SHP77 treated with DMSO at 0.1 percent for 48 hours (cell line): ENCODE measurements at places on chromosomes 2 and 18.
A peak's percentile ranks its signal among the peaks of the same experiment; 100 is the strongest.

GRCh38 chr18:5966514-5966913 is 71.2 kb upstream of the TMEM200C start:
- no peak for DNase-seq

DNA sequence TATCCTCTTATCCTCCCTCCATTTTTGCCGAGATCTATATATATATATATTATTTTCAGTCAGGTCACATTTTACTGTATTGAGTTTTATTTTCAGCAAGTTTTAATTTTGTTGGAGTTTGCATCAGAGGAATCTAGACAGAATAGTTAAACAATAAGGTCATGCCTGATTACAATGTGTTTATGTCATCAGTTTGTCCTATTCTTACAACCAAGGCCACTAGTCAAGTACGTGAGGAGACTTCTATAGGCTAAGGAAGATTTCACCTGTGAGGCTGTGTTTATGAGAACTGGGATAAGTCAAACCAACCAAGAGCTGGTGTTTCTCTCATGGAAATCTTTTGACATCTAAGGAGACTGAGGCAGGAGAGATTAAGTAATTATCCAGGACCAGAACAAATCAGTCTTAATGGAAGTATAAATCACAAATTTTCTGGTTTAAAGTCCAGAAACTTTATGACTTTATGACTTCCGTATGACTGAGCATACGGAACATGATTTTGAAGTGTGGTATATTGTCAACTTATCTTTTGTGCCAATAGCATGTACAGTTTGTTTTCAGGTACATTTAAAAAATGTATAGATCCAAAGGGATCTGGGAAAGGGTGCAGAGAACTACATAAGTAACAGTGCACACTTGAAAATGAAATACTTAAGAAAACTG is 100.0 kb upstream of the DTNA start:
- no peak for DNase-seq

DNA sequence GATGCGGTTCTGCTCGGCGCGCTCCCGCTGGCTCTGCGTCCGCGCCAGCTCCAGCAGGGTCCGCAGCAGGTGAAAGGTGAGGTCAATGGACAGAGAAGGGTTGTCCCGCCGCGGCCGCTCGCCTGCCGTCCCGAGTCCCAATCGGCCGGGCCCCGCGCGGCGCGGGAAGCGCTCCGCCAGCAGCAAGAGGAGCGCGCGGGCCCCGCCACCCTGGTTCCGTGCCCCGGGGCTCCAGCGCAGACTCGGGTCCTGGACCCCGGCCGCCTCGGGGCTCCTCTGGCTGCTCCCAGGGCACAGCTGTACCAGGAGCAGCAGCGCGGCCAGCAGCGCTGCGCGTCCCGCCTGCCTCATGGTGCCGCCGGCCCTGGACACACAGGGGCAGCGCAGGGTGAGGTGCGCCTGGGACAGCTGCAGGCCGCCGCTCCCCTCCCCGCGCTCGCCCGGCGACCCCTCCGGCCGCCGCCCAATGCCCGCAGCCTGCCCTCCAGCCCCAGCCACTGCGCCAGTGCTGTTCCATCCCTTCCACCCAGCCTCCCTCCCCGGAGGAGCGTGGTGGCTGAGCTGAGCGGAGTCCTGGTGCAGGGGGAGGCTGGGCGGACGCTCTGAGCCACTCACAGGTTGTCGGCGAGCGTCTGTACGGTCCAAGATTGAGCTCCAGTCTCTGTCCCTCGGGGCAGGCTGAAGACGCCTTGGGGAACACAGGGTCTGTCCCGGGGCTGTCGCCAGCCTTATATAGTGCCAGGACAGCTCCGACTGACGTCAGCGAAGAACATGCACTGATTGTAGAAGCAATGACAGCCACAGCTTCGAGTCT is 493 bp downstream of the UCN start:
- DNase-seq, result no peak

GRCh38 chr18:60684843-60685513 is 312.4 kb upstream of the MC4R start:
- DNase-seq, result peak; percentile 12

GRCh38 chr2:70083344-70084156 is 3.7 kb upstream of the PCBP1 start:
- DNase-seq, result no peak

DNA sequence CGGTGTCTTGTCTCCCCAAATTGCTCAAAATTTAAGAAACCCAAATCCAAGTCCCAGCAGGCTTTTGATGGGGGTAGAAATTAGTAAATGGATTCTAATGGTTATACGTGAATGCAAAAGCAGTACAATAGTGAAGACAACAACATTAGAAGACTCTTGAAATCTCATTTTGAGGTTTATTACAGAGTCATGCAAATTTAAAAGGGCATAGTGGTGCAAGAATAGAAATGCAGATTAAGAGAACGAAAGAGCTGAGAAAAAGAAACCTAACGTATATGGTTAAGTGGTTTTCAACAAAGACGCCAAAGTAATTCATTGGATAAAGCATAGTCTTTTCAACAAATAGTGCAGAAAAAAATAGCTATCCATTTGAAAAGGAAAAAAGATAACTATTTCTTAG is 33.2 kb upstream of the CXXC1 start:
- no peak for DNase-seq

- DNase-seq, result no peak
These were observed 12.7 kb downstream of the SALL3 start for GRCh38 chr18:78992041-78993011.

DNA sequence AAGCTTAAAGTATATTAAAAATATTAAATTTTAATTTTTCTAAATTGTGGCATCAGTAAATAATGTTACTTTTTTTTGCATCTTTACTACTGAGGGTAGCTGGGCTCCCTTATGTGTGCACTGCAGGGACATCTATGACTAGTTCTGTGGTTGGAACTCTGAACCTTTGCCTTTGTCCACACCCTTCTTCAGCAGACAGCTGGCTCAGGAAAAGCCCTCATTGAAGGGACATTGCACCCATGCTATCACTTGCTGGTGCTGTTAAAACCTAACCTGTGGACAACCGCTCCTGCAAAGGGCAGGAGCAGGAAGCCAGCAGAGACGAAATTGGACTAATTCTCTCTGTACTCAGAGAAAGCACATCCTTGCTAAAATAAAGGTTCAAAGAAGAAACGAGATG is 30.1 kb downstream of the MOCOS start:
- DNase-seq, result no peak

- no peak for DNase-seq
These were observed 35.4 kb downstream of the NPC1 start for GRCh38 chr18:23550898-23551297.

DNA sequence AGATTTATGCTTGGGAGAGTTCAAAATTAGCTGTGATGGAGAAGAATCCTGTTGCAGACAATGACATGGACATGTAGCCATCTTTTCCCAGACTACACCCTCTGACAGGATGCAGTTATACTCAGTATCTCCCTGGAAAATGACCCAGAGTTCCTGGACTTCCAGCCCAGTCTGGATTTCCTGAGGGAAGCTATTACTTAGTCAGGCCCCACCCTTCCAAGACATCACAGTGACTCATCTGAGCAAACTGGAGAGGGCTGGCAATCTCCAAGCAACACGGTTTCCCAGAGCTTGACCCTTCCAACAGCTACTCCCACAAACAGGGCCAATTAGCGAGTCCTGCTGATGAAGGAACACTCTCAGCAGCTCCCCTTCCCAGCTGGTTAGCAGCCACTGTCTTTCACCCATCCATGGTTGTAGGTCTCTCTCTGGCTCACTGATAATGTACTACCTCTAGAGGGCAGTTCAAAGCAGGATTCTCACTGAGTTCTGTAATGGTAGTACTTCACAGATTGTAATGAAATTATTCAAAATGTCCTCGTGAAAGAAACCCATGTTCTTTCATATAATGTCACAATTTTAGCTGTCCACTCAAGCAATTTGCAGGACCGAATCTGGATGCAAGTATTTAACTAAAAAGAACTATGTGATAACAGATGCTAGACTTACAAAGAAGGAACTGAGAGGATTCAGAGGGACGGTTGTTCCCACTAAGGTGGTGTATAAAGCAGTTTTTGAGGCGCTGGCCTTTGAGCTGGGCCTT is 110.2 kb downstream of the MDH1 start:
- DNase-seq, result no peak

DNA sequence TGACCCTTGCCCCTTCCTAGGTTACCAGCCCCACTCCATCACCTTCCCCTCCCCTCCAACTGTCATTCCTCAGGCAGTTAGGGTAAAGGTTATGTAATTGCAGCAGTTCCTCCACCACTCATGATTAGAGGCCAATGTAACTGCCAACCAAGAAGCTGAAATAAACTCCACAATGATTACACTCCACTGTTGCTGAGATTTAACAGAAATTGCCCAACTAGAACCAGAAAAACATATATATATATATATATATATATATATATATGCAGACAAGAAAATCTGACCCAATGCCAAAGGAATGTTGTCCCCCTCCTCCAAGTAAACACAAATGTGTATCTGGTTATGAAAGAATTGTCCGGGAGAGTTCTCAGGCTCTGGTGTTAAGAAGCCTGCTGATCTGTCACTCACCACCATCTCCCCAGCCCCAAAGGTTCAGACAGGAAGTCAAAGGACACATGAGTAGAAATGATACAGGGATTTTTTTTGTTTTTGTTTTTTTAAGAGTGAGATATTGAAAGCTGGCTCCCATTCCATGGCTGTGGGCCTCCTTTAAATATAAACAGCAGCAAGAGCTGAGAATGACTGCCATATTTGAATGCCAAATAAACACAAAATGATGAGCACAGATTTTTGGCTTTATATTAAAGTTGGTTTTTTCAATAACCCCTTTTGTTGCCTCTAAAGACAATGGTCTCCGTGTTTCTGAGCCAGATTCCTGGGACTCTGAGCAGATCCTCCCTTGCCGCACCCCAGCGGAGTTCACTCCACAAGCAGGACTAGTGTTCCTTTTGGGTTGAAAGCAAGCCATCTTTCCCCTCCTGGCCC is 127.2 kb upstream of the MAPRE2 start:
- DNase-seq, result no peak

GRCh38 chr2:54271843-54272627 is 16.0 kb upstream of the TSPYL6 start:
- no peak for DNase-seq

DNA sequence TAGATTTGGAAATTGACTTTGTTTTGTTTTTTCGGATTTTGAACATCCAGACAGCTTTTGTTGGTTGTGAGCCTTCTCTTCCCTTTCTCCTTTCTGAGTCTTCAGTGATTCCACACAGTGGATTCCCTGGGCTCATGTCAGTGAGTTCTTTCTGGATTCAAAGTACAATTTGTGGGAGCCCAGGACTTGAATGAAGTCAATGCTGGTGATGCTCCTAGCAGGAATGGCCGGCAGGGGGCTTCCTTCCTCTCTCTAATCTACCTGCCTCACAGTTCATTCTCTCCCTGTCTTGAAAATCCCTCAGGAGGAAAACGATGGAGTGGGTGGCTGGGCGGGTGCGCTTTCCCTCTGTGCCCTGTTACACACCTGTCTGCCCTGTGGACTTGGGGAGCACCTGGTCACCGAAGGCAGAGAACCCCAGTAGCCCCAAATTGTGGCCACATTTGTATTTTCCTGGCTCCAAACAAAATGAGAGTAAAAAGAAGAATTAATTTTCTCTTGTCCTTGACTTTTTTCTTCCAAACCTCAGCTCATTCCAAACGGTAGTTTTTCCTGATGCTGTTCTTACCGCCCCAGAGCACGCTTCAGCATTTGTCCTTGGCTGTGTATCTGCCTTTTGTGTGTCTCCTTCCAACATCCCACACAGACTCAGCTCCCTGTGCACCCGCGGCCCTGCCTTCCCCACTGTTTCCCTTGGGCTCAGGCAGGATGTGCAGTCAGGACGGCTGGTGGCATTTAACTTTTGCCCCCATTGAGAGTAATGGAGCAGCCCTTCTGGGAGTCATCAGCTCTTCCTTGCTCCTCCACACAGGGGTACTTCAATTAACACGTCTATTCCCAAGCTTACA is 86.6 kb downstream of the MARCO start:
- DNase-seq, result no peak

- no peak for DNase-seq
These were observed 270.6 kb downstream of the BCL11A start for GRCh38 chr2:60282886-60283285.

DNA sequence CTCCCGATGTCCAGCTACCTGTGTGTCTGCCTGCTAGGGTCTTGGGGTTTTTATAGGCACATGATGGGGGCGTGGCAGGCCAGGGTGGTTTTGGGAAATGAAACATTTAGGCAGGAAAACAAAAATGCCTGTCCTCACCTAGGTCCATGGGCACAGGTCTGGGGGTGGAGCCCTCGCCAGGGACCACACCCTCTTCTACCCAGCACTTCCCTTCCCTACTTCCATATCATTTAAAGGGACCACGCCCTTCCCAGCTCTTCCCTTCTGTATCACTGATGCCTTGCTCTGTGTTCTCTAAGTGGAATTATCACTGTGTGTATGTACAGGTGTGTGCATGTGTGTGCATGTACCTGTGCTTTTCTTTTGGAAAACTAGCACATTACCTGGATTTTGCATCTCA is 6.3 kb downstream of the UGT1A1 start:
- no peak for DNase-seq

GRCh38 chr2:101608408-101609310 is 88.8 kb upstream of the MAP4K4 start:
- DNase-seq, result no peak

DNA sequence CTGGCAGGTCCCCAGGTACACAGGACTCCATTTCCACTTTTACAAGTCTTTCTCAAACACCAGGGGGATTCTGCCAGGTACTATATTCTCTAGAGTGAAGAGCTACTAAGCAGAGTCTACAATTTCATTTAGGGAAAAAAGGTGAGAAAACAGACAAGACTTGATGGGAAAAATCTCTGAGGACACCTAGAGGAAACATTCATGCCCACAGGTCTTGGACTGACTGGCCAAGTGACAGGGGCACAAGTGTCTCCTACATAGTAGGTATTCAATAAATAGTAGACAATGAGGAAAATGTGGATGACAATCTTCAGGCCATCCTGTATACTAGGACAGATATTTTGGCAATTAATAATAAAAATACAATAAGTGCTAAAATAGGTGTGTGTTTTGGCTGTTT is 228.6 kb downstream of the CLIP4 start:
- DNase-seq, result no peak

DNA sequence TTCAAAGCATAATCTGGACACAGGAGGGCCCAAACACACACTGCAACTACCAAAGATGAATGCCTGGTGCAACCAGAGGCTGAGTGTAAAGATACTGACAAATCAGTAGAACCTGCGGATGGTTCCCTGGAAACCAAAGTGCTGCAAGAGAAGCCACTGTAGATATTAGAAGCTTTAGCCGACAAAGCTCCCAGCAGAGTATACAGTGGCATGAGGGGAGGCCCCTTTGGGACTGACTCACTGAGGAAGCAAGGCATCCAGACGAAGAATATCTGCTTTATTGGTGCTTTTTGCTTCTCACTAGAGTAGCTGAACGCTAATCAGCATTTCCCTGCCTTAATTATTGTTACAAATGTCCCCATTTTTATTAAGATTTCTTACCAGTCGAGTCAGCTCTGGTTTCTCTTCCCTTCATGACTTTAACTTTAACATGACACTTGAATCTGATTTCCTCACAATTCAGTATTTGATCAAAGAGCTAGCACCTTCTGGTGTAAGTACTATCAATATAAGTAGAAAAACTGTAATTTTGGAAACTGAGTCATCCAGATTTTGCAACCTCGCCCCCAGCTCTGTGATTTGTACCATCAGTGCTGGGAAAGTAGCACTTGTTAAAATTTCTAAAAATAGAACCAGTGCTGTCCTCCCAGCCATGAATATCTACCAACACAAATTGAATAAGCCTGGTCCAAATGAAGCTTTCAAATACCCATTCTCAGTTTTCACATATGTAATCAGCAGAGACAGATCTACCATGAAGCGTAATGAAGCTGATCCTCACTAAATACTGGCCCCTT is 34.2 kb downstream of the FIGN start:
- DNase-seq, result no peak
